NCI-H1092 treated with DMSO at 0.1 percent for 48 hours (cell line): ENCODE measurements at places on chromosomes 12 and 14.

GRCh38 chr14:90733139-90733808 is 83.0 kb downstream of the TTC7B start:
- DNase-seq = no peak

DNA sequence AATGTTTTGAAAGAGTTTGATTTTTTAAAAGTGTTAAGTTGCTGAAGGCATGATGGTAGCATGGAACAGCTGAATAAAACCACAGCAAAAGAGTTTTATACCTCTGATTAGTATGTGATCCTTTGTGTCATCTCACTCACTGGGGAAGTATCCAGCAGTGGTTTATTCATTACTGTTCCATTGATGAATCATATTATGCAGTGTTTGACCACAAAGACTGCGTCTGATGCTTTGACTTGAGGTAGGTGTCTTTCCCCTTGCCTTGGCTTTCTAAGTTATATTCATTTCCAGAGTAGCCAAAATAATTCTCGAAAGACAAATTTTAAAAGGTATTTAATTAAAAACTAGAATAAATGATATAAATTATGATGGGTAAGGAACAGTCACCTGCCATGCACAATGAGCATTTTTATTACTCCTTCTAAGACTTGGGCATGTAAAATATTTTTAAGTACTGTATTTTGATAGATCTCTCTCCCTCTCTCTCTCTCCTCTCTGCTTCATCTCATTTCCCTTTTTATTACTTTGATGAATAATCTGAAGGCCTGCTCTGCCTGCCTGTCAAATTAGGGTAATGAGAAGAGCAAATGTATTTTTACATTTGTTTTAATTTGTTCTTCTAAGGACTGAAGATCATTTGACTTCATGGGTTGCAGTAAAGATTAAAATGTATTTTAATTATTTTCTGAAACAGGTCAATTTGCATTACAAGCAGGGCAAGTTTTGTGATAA is 164.9 kb downstream of the NAV3 start:
- no peak for DNase-seq

DNA sequence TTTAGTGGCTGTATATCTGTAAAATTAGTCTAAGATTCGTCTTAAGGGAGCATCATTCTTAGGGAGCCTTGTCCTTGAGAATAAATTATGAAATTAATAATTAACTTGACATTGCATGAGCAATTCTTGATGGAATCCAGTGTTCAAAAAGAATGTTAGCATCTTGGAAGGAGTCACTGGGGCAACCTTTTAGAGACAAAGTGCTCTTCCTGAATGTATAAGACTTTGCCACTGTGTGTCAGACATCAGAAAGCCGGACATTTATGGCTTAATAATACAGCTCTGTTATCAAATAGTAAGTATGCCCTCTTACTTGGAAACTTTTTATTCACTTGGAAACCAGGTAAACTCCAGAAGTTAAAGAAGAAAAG is 83.3 kb downstream of the CCER1 start:
- no peak for DNase-seq

- DNase-seq = no peak
Measured at GRCh38 chr14:61256826-61257468, 24.2 kb downstream of the TMEM30B start.

- DNase-seq = peak; percentile 96
Measured at GRCh38 chr12:44015333-44015941, 179.6 kb downstream of the TMEM117 start.

DNA sequence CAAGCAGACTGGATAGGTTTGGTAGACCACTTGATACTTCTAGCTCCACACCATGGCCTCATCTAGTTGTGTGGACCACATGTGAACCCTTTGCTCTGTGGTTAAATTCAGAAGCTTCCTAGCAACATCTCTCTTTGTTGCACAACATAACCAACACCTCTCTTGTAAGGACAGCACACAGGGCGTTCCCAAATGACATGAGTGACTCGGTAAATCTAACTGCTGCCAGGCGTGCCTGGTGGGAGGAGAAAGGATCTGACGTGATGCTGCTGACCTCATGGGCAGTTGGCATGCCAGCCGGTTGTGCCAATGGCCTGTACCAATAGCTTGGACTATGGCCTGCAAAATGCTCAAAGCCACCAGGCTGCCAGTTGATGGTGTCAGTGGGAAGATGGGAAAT is 93.8 kb downstream of the CPSF2 start:
- DNase-seq = no peak

GRCh38 chr12:125399489-125399888 is 334.3 kb downstream of the AACS start:
- no peak for DNase-seq

- DNase-seq = no peak
Measured at GRCh38 chr12:57541717-57542116, 5.3 kb downstream of the DCTN2 start.

DNA sequence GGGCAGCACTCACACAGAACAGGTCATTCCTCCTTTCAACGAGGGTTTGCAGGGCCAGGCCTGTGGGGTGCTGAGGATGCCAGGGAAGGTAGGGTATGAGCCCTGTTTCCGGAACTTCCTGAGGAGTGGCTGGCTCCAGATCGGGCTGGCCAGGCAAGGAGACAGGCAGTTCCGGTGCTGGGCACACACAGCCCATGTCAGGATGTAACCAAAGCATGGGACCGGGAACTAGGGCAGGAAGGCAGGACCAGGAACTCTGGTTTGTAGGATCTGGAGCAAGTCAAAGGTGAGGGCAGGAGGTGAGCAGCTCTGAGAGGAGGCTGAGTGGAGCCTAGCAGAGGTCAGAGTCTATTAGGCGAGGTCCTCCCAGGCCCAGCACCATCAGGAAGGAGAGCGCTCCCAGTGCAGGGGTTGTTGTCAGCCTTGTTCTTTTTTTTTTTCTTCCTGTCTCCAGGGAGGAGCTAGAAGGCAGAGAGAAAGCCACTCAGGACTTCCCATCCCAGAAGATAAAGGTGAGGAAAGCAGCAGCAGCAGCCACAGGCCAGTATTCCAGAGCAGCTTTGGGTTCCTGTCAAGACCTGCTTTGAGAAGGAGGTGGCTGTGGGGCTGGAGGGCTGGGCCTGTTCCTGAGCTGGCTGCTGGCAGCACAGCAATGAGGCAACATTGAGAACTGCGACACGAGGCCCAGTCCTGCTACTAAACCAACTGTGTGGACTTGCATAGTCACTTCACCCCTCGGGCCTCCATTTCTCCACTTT is 49.0 kb upstream of the PTGR2 start:
- no peak for DNase-seq

DNA sequence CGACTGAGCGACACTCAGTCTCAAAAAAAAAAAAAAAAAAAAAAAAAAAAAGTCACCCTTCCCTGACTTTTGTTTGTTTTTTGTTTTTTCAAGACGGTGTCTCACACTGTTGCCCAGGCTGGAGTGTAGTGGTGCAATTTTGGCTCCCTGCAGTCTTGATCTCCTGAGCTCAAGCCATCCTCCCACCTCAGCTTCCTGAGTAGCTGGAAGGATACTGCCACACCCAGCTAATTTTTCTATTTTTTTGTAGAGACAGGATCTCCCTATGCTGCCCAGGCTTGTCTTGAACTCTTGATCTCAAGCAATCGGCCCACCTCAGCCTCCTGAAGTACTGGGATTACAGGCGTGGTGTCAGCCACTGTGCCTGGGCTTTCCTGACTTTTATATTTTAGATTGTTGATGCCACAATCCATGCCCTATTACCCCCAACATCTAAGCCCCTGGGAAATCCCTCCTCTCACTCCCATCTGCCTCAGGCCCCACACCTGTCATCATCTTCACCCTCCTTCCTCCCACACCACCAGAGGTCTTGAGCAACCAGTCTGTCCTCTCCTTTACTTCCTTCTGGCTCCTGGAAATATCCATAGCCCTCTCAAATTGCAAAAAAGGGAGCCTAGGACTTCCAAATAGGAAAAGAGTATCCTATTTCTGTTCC is 7.8 kb downstream of the IKZF4 start:
- DNase-seq = no peak

DNA sequence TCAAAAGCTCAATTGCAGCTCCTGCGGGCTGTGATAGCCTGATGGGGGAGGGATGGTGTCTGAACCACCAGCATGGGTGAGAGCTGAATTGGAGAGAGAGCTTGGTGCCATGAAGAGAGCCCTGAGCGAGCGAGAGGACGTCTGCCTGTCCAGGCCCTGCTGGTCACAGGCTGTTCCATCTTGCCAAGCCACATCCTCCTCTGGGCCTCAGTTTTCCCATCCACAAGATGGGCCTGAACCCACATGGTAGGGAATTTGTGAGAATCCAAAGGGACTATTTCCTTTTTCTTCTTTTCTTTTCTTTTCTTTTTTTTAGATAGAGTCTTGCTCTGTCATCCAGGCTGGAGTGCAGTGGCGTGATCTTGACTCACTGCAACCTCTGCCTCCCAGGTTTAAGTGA is 276.4 kb downstream of the VRK1 start:
- DNase-seq = no peak
